ENCODE measurements at places on chromosomes 5 and 9.

DNA sequence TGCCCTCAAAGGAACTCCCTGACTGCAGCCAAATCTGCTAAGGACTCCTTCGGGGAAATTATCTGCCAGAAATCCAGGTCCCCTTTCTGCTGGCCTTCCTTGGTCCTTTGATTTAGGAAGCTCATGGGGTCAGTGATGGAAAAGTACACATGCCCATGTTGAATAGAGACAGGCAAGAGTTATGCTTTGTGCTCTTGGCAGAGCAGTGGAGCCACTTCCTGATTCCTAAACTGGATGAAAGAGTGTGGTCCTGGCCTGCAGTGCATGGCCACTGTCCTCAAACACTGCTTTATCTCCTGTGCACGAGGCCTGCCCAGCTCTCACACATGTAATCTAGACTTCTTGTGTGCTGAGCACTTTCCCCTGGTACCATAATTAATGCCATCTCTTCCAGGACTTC is 2.0 kb upstream of the EBF1 start:
- DNase-seq = no peak

DNA sequence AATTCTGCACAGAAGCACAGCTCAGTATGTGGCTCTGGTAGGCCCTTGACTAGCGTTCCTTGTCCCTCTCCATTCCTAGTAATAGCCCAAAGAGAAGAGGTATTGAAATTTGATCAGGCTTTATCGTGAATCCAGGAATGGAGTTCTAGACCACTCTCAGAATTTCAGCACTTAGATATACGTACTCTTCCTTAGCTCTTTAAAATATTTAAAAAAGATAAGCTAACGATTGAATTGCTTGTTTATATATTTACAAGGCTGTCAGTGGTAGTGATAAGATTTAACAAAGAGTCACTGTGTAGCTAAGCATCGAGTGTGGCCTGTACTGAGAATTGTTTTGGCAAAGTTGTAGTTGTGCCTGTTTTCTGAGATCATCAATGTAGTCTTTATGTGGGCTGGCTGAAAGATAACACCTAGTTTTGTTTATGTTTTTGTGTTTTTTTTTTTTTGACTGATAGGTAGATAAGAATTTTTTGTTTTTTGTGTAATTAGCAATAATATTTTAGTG is 2.5 kb downstream of the KIAA1958 start:
- no peak for DNase-seq

DNA sequence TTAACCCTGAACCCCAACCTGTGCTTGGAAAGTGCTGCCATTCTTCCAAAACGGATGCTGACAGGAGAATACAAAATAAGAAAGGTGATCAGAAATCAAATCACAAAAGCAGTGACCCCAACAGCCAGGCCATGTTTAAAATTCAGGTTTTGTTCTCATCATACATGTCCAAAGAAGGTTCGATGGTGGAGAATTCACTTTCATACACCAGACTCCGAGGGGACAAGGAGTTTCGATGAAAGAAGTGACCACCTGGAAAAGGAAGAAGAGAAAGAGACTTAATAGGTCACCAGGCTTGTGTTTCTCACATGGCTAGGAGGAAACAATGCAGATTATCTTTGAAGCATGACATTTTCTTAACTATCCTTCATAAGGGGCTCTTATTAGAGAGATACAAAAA is 12.5 kb upstream of the TBC1D9B start:
- no peak for DNase-seq

GRCh38 chr9:122032346-122032745 is 60.8 kb downstream of the TTLL11 start:
- DNase-seq = no peak

GRCh38 chr9:33270146-33270545 is 5.3 kb downstream of the CHMP5 start:
- DNase-seq = no peak

DNA sequence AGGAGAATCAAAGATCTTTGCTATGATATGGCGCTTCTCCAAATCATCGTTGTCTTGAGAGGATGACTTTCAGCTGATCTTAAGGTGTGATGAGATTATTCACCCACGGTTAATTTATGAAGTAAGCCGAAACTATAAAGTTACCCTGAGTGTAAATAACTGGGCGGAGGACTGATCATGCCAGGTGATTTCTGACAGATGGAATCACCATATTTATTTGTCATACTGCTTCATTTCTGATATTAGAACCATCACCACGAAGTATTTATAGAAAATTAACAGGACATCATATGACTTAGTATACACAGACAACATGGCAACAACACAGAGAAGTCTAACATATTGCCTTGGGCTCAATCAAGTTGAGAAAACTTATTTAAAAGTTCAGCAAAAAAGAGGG is 601.9 kb downstream of the RAB3C start:
- DNase-seq = no peak

DNA sequence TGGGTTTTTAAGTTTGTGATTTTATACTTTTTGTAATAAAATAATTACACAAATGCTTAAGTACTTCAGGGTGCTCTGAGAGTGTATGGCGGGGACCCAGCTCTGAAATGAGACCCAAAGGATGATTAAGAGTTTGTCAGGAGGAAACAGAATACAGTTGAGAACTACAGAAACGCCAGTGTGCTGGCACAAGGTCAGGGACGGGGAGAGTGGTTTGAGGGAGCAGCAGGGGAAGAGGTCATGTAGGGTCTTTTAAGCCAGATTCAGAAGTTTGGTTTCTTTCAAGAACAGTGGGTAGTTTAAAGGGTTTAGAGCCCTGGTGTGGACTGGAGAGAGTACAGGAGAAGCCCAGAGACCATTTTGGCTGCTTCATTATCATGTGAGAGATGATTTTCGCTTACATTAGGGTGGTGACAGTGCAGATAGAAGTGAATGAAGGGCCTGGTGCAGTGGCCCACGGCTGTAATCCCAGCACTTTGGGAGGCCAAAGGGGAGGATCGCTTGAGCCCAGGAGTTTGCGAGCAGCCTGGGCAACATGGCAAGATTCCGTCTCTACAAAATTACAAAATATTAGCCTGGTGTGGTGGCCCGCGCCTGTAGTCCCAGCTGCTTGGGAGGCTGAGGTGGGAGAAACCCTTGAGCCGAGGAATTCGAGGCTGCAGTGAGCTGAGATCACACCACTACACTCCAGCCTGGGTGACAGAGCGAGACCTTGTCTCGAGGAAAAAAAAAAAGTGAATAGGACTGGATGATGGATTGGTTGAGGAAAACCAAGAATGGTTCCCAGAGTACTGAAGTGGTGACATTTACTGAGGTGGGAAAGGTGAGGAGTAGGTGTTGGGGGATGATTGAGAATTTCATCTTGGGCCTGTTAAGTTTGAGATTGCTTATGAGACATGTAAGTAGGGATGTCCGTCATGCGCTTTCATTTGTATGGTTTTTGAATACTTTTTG is 1.4 kb upstream of the ETF1 start:
- DNase-seq = no peak

DNA sequence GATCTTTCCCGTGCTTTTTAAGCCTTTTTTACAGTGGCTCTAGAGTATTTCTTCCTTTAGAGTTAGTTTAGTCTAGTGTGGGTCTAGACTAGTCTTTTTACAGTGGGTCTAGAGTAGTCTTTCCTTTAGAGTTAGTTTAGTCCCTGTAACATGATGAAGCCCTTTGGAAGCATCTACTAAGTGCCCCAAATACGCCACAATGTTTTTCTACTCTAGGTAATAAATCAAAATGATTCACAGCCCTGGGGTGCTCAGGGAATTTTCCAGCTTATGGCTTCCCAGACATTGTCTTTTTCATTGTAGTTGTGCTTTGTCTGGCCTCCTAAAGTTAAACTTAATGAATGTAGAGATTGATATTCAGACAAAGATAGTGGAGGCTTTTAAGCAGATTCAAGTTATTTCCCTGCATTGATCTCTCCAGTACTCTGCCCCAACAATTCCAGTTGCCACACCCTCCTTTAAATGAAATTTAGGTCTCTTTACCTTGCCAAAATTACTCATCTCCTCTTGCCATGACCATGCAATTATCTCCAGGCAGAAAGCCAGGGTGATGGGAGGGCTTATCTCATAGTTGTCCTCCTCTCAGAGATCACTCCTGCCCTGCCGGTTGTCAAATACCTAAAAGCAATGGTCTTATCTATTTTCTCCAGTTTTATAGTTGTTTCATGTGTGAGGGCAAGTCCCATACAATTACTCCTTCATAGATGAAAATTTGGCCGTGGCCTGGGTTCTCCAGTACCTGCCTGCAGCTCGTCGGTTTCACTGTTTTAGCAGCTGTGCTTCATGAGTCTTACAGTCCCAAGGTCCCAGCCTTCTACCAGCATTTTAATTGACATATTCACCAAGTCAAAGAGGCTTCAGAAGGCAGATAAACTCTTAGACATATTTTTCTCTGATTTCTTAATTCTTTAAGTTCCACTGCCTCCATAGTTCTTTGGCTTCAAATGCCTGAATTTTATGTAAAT is 794.0 kb upstream of the COX7C start:
- DNase-seq = no peak

GRCh38 chr5:73464016-73464745 is 15.6 kb upstream of the FOXD1 start:
- DNase-seq = no peak

- no peak for DNase-seq
These were observed 100.4 kb downstream of the FAM114A2 start for GRCh38 chr5:153938191-153938842.

GRCh38 chr9:97284798-97285197 is 22.7 kb upstream of the CCDC180 start:
- no peak for DNase-seq

DNA sequence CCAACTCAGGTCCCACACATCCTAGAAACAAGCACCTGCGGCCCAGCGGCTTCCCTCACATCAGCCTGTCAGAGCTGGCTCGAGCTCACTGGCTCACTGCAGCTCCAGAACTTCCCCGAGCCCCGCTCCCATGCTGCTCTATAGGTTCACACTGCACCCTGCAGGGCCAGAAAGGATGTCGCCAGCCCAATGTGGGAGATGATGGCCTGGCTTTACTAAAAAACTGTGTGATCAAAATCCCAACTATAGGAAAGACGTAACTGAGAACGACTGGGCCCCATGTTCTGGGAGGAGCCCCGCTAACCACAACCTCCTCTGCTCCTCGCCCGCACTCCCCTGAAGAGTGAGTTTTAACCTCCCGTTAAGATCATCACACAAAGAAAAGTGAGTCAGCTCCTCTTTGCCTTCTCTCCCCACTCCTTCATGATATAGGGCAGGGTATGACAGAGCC is 4.6 kb downstream of the SURF4 start:
- DNase-seq = peak; percentile 74

DNA sequence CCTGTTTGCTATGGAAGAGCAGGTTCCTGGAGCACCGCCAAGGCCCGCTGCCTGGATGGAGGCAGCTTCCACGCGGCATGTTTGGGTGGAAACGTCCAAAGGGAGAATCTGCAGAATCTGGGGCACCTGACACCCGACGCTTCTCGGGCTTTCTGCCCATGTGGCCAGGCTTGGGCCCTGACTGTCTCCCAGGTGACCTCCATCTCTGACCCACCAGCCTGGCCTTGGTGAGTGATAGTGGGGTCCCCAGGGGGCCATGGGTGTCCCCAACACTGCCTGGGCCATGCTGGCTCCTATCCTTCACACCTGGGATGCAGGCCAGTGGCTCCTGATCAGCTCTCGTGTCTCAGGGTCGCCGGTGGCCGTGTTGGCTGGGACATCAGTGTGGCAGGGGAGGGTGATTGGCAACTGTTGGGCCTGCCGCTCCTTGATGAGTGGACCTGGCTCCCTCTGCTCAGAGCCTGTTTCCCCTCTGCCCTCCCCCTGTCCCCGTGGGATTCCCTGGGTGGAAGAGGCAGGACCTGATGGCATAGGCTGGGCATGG is 34.0 kb downstream of the GLT6D1 start:
- no peak for DNase-seq

DNA sequence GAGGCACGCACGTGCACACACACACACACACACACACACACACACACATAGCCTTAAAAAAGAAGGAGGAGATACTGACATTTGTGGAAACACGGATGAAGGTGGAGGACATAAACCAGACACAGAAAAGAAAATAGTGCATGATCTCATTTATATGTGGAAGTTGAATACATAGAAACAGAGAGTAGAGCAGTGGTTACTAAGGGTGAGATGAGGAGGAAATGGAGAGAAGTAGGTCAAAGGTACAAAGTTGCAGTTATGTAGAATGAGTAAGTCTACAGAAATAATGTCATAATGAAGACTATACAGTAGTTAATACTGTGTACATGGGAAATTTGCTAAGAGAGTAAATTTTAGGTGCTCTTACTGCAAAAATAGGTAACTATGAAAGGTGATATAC is 412.2 kb upstream of the CDH9 start:
- DNase-seq = no peak

- DNase-seq = no peak
These were observed 202.8 kb downstream of the SNX18 start for GRCh38 chr5:54720341-54720740.

DNA sequence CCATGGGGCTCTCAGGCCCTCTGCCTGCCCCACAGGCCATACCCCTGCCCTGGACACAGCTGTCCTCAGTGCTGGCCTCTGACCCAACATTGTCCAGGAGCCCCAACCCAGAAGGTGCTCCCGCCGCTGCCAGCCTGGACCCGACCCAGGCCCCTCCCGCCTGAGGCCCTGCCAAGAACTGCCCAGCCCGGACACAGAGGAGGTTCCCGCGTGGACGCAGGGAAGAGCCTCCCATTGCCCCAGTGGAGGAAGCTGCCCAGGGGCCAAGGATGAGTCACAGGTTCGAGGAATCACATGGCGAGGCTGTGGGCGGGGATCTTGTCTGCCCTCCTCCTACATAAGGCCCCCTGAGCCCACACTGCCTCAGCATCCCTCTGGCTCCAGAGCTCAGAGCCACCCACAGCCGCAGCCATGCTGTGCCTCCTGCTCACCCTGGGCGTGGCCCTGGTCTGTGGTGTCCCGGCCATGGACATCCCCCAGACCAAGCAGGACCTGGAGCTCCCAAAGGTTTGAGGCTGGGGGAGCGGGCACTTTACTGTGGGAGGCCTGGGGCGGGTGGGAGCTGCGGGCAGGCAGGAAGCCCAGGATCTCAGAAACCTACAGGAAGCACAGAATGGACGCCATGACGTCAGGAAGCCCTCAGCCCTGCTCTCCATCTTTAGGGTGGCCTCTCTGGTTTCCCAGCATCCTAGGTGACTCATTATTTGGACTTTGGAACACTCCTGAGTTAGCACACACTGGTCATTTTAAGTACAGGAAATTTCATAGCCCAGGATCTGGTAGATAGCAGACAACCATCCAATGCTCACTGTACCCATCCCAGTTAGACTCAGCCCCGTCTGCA is at the start of gene PAEP:
Gene PAEP, plus strand, starts transcription at position 366 of the 844 bp plus-strand sequence.
- DNase-seq = no peak

DNA sequence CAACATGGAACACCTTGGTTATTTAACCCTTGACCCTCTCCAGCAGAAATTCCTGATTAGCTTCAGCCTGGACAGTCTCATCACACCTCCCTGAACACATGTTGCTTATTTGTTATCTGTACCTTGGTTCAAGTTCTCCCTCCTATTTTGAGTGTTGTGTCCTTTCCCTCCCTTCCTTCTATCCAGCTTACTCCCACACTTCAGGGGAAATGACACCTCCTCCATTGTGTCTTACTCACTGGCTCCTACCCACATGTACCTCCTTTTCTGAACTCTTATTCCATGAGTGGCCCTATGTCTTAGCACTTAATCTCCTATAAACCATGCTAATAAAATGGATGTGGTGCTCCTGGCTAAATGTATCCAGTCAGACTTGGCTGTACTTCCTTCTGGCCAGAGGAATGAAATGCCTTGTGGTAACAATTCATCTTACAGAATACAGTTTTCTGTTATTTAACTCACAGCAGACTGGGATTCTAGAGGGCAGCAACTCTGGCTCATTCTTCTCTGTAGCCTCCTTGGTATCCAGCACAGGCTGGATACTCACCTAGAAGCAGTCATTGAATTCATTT is 11.2 kb downstream of the LIX1 start:
- no peak for DNase-seq

Measured in stimulated activated CD4-positive, alpha-beta T cell treated with anti-CD3 and anti-CD28 coated beads, Interleukin-4, amount 100 ng/mL, for 1 hour (primary cell).